D341Med (cell line): ENCODE measurements at places on chromosomes 16 and 17.

GRCh38 chr17:75697651-75698291, 23.5 kb upstream of the ITGB4 start:
- DNase-seq: no peak

DNA sequence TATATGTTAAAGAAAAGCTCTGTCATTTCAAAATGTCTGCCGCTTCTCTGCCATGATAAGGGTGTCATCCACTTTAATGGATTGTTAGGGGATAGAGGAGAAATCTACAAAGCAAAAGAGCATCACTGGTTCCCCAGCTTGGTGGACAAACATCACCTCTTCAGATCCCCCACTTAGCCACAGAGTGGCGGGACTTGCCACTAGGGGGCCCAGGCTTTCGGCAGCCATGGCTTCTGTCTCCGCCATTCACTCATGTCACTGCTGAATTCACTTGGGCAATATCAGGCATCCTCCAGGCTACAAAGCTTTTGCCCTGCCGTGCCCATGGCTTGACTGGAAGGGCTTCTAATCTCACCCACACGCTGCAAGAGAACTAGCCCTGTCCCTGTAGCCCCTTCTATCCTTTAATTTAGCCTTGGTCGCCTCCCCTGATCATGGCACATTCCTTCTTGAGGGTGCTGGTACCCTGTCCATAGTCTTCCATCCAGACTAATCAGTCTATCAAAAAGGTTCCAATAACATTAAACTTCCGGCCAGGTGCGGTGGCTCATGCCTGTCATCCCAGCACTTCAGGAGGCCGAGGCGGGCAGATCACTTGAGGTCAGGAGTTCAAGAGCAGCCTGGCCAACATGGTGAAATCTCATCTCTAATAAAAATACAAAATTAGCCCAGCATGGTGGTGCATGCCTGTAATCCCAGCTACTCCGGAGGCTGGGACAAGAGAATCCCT, 34.7 kb downstream of the SBK1 start:
- DNase-seq: peak; percentile 75

DNA sequence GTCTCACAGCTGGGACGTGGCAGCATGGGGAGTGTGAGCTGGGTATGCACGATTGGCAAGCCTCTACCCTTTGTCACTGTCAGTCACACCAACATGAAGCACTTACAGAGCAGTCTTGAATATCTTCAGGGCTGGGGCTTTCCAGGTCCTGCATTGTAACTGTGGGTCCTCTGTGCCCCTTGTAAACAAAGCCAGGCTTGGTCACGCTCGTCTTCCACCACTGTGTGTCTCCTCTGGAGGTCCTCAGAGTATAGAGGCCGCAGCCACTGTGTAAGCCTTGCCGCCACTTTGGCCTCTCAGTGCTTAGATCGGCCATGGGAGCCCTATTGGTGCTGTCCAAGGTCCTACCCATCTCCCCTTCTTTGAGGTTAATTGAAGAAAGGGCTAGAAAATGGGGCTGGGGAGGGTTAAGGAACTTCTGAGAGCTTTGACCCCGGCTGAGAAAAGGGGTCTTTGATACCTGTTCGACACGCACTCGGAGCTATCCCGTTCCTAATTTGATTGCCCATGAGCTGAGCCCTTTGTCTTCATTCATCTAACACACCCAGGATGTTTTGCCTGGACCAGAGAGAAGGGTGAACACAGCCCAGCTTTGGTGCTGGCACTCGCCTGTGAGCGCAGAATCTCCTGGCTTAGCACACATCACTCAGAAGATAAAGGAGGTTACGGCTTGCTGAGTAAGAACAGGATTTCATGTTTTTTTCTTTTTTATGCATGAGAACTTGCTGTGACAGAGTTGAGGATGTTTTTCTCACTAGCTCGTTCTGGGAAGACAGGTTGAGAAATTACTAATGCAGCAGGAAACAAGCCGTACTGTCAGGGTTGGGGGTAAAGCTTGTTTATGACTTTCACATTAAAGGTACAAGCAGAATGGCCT, 267.9 kb downstream of the CPPED1 start:
- no peak for DNase-seq

DNA sequence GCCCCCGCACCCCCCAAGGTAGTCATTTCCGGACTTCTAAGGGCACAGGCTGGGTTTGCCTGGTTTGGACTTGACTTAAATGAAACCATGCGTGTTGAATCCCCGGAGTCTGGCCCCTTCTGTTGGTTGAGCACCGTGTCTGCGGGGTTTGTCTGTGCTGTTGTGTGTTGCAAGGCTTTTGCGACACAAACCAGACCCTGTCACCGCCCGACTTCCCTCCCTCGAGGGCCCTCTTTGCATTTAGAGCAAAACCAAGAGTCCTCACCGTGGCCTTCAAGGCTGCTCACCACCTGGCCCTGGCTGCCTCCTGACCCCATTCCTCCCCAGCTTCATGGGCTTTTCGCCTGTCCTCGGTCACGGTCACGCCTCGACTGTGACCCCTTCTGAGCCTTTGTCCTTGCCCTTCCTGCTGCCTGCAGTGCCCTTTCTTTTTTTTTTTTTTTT, 7.4 kb downstream of the CRISPLD2 start:
- DNase-seq: no peak

DNA sequence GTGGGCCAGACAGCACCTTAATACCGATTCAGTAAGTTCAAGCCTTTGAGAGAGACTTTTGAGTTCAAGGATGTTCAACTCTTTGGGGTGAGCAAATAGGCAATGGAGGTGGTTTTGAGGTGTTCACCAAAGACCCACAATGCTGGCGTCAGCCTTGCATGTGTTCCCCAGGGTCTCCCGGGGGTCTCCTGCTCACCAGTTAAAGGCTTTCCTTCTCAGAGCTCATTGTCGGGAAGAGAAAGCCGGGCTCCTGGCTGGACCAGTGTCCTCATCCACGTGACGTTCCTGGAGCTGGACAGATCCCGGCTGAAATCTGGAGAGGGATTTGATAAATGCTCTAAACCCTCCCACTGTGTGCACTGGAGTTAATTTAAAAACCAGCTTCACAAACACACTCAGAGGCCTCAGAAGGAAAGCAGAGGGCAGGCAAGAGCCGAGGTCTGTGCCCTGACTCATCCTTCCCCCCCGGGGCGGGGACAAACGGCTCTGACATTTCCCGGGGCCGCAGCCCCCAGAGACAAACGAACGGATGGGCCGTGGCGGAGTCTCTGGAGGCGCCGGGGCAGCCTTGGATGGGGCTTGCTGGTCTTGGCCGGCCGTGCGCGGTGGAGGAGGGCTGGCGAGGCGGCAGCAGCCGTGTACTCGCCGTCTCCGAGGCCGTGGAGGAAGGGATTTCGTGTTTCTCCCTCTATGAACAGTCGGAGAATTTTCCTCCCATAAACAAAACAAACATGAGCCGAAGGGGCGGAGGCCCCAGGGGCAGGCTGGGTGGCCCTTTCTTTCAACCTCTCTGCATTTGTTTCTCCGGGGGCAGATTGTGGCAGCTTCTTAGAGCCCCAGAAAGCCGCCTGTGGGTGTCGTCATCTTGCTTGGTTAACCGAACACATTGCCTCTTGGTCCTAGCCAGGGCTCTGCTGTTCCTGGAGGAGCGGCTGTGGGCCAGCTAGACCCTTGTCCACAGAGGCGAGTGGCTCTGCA, 94.2 kb downstream of the NTN1 start:
- DNase-seq: no peak
